ENCODE measurements at places on chromosomes 7 and 10. TPM values are rescaled to one million over a fixed set of nuclear protein-coding genes. Genes with fewer than 3 reads are reported as not detected.

- no peak for DNase-seq
These were observed 7.3 kb downstream of the UROS start for GRCh38 chr10:125815764-125816163.

DNA sequence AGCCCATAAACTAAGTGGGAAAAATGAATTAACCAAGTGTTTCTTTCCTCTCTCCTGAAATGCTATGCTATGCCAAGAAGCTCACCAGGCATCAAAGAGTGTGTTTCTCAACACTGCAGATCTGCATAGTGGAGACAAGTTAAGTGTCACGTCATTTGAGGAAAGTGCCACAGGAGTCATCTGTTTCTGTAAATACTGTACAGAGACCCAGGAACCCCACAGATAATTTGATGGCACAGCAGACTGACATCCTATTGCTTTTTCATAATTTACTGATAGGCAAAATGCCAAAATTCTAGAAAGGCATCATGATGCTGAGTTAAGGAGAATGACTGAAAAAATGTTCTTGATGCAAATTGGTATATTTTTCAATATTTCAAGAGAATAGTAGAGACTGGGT is 124.3 kb downstream of the NRCAM start:
- no peak for DNase-seq

DNA sequence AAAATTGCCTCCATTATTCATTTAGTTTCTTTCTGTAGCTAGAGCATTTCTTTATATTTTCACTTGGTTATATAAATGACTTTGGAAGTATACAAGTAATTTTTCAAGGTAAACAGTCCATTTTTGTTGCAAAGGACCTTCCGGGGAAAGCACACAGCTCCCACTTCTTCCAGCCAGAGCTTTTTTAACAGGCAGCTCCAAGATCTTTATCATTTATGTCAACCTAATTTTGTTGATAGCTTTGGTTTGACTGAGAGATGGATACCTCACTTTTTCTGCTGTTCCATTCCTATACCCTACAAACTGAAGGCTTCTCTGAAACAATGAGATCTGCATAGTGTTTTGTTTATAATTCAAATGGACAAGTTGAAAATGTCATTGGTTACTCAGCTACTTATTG is 49.3 kb upstream of the RAB11FIP2 start:
- no peak for DNase-seq

- DNase-seq, result no peak
These were observed 407.1 kb downstream of the LRMDA start for GRCh38 chr10:75838486-75838885.

DNA sequence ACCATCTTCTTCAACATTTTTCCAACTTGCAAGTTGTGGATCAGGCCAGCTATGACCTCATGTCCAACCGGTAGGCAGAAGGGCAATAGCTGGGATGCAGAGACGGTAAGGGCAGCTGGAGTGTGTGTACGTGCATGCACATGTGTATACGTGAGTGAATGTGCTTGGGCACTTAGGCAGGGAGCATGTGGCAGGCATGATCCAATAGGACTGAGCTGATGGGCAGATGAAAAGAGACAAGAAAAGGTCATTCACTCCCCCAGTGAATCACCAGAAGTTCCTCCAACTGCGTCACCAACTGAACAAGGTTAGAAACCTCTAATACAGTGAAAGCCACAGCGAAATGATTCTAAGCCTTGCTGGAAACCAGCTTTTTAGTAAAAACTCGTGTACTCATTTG is 176.1 kb downstream of the FGFR2 start:
- no peak for DNase-seq

GRCh38 chr10:78875932-78876331 is 192.8 kb upstream of the ZMIZ1 start:
- DNase-seq, result no peak

DNA sequence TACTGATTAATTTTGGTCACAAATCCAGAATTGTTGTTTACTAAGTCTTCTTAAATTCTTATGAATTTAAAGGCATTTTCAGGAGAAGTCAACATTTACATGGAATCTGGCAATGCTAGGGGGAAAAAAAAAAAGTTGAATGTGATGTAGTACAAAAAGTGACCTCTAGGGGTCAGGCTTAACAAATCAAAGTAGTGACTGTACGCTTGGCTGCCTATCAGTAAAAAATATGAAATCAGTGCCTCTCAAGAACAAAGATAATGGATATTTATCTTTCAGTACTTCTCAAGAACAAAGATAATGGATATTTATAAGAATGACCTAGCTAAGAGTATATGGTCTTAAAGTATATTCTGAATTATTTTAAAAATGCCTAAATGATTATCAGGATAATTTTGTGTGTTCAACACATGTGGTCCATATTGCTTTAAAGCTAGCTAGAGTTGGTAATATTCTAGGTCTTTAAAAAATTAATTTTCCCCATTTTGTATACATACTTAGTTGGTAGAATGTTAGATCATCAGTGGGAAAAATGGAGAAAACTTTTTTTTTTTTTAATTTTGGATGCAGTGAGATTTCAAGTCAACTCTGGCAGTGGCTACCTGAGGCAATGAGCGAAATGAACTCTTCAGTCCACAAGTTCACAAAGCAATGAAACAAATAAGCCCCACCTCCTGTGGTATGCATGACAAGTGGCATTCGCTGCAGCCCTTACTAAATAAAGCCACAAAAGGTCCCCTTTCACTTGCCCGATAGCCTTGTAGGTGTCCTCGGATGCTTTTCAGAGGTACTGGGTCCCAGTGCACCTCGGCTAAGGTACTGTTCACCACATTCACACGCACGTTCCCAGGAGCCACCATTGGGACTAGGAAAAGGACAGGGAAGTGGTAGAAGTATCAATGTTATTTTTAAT is 51.2 kb upstream of the LAMB4 start:
- peak; percentile 67 for DNase-seq

DNA sequence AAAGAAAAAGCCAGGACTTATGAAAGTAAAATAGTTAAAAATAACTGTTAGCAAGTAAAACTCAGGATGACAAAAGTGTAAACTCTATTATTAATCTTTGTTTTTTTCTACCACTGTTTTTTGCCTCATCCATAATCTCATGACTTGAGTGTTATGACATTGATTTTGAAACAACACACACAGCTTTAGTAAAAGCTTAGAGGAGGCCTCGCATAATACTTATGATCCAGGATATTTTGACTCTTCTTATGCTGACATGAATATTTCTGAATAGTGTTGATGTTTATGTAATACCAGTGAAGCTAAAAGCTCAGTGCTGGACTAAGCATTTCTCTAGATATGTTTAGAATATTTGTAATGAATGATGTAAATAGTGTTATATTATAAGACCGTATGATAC is 10.5 kb downstream of the KAT6B start:
- no peak for DNase-seq

GRCh38 chr7:2195400-2196246 is 37.1 kb downstream of the MAD1L1 start:
- no peak for DNase-seq

- no peak for DNase-seq
These were observed 29.6 kb downstream of the SKIDA1 start for GRCh38 chr10:21495752-21496342.

GRCh38 chr7:34136698-34137097 is 231.4 kb downstream of the BMPER start:
- no peak for DNase-seq

DNA sequence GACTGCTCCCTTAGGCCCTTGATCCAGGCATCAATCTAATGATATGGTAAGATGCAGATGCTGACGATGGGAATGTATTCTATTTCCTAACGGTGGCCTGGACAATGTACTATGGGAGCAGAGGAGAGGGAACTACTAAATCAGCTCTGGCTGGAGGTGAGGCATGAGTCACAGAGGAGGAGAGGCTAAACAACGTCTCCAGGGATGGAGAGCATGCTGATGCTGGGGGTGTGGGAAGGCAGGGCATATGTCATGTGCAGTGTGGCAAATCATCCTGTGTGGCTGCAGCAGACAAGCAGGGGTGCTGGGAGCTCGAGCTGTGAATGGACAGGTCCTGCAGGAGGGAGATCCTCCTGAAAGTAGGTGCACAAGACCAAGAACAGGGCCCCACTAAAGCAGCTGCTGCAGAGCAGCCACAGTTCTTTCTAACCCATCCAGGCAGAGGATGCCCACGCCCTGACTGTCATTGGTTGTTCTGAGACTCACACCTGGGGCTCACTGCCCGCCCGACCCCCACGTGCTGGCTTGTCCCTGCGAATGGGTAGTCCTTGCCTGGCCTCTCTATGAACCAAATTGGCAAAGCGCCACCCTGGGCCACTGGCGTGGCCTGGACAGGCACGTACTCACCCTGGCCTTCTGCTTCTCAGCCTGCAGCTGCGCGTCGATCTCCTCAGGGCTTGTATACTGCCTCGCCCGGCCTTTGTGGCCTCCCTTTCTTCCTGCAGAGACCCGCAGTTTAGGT is 4.0 kb downstream of the PDAP1 start:
- no peak for DNase-seq

DNA sequence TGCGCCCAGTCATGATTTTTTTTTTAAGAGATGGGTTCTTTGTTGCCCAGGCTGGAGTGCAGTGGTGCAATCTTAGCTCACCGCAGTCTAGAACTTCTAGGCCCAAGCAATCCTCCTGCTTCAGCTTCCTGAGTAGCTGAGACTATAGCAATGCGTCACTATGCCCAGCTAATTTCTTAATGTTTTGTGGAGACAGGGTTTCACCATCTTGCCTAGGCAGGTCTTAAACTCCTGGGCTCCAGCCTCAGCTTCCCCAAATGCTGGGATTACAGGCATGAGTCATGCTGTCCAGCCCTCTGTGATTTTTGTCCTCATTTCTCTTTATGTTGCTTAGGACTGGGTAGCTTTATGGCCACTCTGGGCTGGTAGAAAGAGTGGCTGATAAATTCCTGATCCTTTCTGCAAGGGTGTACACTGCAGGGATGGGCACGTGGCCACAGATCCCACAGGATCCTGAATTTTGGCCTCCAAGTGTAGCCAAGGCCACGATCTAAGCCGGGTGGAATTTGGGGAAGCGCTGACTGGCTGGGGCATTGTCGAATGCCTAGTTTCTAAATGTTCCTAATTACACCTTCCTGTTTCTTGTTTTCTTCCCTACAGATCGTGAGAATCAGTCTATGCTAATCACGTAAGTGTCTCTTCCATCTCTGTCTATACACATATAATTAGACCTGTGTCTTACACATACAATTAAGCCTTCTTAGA is 24.1 kb upstream of the MYH16 start:
- no peak for DNase-seq

- no peak for DNase-seq
These were observed at the start of gene TBATA for GRCh38 chr10:70785190-70785589. Gene TBATA (minus strand): TSS chr10:70785377. CDS start chr10:70783379, 1,998 bp downstream.

- DNase-seq, result no peak
These were observed 13.9 kb upstream of the PRXL2A start for GRCh38 chr10:80394358-80394916.

GRCh38 chr7:149741629-149742028 is 31.8 kb downstream of the ZNF467 start:
- DNase-seq, result no peak

DNA sequence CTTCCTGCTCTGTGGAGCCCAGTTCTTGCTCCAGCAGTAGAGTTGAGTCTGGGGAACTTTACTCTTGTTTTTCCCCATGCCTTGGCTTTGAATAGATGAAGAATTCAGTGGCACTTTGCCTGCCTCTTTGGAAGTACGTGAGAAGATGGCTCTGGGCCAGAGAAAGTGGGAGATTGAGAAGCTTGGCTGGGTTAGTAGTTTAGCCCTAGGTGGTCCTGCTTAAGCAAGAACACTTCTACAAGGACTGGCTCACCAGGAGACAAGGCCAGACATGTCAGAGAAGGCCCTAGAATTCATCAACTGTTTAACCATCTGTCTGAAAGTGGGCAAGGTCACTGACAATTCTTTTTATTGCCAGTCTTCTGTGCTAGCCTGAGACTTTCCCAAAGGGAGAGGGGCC is 410.3 kb downstream of the TYW1 start:
- no peak for DNase-seq

DNA sequence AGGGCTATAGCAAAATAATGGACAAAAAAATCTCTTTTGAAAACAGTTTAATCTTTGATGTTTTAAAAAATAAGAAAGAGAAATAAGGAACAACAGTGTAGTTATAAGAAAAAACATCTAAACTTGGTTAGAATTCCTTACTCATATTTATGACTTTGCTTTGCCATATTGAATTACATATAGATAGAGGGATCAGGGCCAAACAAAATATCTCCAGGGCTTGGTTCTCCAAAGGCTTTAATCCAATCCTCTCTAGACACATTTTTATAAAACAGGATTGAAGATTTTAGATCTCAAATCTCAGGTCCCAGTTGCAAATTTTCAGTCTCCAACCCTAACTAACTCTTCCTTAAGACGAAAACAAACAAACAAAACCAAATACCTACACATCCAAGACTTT is 72.6 kb upstream of the RHOBTB1 start:
- no peak for DNase-seq

DNA sequence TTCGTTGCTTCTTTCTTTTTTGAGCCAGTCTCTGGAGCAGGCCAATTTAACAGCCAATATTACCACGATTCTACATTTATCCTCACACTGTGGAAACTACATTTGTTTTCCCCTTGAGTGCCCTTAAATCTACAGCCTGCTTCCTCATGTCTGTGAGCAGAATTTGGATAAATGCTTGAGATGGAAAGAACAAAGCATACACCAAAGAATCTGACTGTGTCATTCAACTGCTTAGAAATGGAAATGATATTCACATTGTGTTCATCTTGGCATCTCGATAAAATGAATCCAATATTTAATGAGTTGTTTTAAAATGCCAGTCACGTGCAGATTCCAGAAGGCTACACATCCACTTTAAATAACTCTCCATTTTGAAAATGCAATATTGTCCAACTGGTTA is 41.0 kb upstream of the GSDME start:
- no peak for DNase-seq

GRCh38 chr7:69935107-69935506 is 336.8 kb downstream of the AUTS2 start:
- DNase-seq, result no peak

DNA sequence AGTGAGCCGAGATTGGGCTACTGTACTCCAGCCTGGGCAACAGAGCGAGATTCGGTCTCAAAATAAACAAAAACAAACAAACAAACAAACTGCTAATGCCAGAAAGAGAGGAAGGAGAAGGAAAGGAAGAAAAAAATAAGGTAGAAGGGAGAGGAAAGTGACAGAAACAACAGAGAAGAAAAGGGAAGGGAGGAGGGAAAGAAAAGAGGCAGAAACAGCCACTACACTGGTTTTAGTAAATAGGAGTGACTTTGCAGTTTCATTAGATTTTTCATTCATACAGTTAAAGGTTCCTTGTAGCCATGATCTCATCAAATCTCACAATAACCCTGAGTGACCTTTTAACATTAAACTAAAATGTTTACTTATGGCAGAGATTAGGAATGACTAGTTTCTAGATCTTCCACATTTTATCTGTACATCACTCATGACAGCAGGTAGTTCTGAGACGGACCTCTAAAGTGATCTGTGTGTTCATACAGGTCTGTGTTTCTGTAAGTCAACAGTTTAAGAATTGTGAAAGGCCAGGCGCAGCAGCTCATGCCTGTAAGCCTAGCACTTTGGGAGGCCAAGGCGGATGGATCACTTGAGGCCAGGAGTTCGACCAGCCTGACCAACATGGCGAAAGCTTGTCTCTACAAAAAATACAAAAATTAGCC is 191.3 kb upstream of the KLF14 start:
- DNase-seq, result no peak

Gene PSMG3
- 59.4 TPM for total RNA-seq

Gene PDSS1
- 7.1 TPM for total RNA-seq

Gene ZNF467
- 18.1 TPM for total RNA-seq

Gene WNT8B
- not detected for total RNA-seq

Gene TMEM270
- total RNA-seq, result 0.72 TPM

Gene NODAL
- total RNA-seq, result not detected

Gene THSD7A
- 38.6 TPM for total RNA-seq

Gene TET1
- total RNA-seq, result 2.3 TPM

Gene SFRP4
- total RNA-seq, result 0.74 TPM

Gene CCDC7
- 6.0 TPM for total RNA-seq

Gene ACBD7
- 1.8 TPM for total RNA-seq

Gene BLVRA
- total RNA-seq, result 85.5 TPM

Gene TDRD1
- total RNA-seq, result not detected

Data from Panc1 (cell line).